ENCODE measurements at places on chromosomes 12 and 14.

DNA sequence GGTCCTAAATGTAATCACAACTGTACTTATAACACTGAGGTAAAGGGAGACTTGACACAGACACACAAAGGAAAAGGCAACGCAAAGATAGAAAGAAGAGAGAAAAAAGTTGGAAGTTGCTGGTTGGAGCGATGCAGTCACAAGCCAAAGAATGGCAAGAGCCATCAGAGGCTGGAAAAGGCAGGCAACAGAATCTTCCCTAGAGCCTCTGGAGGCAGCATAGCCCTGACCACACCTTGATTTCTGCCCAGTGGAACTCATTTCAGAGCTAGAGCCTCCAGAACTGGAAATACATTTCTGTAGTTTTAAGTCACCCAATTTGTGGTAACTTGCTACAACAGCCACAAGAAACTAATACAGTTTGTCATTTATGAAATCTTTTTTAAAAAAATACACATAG is 89.2 kb downstream of the PUS7L start:
- DNase-seq = no peak

GRCh38 chr14:90900476-90901083 is 84.3 kb upstream of the TTC7B start:
- no peak for DNase-seq

- no peak for DNase-seq
Measured at GRCh38 chr14:79036441-79036840, 866.3 kb downstream of the NRXN3 start.

- no peak for DNase-seq
Measured at GRCh38 chr12:26158078-26158764, 33.4 kb upstream of the BHLHE41 start.
